GM12864 (cell line): ENCODE measurements at places on chromosomes 2 and 18.

- no peak for DNase-seq
These were observed 108.2 kb downstream of the GAREM1 start for GRCh38 chr18:32362484-32362883.

DNA sequence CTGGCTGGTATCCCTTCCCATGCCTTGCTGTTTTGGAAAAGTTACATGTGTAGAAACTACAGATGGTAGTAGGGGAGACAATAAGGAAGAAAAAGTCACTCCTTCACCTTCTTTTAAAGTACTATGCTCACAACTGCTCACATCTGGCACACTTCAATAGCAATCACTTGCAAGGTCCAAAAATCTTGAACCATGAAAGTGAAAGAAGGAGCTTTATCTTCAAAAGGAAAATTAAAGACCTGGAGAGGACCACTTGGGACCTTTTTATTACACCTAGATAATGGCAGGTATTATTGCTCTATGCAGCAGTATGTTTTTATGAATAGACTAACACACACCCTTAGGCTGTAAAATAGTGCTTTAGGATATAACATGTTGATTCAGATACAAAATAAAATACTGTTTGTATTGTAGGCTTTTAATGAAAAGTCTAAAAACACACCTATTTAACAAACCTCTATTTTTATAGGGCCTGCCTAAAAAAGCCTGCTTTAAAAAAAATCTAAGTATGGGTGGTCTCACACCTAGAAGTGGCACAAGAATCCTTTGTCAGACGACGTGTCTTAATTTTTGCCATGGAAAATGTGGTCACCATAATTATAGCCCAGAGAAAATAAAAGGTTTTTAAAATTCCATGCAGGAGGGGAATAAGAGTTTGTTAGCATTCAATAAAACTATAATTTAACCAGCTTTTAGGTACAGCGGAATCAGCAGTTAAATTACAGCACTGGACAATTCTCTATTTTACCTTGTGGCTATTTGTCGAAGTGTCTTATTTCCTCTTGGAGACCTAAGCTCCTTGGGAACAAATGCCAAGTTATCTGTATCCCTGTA lies 124.0 kb downstream of the BCL2 start:
- DNase-seq, result no peak

- DNase-seq, result no peak
These were observed at the start of gene CAVIN2 for GRCh38 chr2:191846515-191847476. Gene CAVIN2, minus strand, starts transcription at chr2:191847088. Its CDS starts 163 bp downstream, at chr2:191846925.

GRCh38 chr2:30611583-30611982 lies 164.5 kb downstream of the LCLAT1 start:
- no peak for DNase-seq

DNA sequence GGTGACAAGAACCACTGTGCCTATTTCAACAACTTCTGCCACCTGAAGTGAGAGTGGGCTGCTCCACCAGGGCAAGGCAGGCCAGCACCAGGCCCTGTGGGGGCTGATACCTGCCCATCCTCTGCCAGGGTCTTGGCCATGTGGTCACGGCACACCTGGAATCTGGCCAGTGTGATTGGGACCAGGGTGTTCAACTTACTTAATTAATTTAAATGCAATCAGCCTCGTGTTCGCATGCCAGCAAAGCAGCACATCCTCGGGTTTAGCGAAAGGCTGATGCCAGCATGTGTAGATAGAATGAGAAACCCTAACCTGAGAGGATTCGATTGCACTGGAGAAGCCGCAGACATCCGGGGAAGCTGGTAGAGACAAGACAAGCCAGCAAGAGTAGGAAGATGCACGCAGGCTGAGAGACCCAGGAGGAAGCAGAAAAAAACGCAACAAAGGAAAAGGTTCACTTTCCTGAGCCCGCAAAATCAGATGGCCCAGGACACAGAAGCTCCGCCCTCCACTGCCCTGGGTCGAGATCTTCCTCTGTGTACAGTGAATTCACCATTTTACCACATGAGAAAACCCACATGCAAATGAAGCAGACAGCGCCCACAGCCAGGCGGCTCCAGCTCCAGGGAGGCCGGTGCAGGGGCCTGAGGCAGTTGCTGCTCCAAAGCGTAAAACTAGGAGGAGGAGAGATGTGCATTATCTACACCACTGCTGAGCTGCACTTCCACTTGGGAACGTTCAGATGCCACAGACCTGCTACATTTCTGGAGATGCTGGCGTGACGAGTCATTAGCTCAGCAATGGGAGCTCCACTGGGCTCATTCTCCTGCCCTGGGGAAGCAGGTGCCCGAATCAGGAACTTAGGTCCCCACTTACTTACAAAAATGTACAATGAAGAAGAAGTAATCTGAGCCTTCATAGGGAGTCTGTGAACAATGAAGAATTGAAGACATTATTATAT lies 92.1 kb downstream of the TMEM18 start:
- no peak for DNase-seq

DNA sequence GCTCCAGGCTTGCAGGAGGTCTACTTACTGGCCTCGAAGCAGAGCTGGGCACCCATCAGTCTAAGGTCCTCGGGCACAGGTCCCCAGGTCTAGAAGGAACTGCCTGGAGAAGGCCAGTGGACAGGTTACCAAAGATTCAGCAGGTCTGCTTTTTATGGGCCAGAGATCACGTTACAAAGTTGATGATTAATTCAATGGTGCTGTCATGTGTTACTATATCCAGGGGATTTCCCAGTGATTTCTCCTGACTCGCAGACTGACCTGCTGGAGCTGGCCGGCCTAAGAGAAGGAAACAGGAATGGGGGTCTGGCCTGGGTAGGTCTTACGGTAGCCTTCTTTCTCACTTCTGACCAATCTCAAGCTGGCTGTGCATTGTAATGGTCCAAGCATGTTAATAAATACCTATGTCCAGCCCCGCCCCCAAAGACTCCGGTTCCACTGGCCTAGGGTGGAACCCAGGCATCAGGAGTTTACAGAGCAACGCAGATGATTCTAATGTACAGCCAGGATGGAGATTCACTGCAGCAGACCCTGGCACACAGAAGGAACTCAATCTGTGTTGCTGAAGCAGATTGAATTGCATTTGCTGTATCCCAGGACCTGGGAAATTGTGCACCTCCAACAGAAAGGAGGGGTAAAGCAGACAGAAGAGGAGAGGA lies at the start of gene NEURL3:
TSS of gene NEURL3 (minus strand) at position 127 of the 659 bp plus-strand sequence. CDS start at position 56, 71 bp downstream.
- no peak for DNase-seq

- no peak for DNase-seq
These were observed 81.3 kb downstream of the HS1BP3 start for GRCh38 chr2:20569464-20570223.

GRCh38 chr2:48725696-48726494 lies 29.6 kb downstream of the LHCGR start:
- no peak for DNase-seq

DNA sequence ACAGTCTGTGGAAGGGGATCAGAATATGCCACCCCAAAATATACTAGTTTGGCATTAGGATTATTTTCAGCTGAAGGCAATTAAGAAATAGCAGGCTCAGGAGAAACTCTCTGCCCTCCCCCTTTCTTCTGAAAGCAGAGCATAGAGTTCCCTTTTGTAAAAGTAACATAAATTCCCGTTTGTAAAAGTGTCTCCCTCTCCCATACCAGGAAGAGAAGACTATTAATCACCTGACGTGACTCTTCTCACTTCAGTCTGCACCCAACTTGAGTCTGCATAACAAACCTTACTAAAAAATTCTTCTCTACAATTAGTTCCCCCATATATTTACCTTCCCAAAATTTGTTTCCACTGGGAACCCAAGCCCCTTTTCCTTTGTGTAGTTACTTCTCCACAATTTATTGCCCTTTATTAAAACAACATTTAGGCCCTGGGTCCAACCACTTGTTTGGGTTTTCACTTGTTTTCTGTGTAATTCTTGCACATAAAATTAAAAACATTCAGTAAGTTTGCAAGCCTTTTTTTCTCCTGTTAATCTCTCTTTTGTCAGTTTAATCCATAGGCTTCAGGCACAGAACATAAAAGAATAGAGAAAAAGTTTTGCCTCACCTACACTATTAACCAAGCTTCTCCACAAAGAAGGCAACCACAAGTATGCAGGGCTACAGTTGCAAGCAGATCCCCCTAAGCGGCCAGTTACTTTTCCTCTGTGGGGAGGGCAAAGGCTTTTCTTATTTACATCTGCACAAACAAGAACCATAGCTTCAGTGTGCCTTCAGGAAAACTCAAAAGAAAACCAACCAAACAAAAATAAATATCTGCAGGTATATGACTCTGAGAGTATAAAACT lies 107.6 kb upstream of the MSH2 start:
- no peak for DNase-seq

DNA sequence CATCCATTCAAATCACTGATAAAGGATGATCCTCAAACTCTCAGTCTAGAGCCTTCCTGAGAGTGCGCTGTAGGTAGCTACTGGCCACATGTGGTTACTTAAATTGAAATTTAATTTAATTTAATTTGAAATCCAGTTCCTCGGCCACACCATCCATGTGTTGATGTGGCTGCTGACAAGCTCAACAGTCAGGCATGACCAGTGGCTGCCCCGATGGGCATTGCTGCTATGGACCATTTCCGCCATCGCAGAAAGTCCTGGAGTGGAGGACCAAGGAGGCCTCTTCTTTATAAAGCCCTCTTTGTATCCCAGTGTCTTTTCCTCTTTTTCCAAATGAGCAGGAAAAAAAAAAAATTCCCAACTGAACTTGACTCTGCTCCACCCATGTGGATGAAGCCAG lies 100.6 kb downstream of the HDAC4 start:
- no peak for DNase-seq

DNA sequence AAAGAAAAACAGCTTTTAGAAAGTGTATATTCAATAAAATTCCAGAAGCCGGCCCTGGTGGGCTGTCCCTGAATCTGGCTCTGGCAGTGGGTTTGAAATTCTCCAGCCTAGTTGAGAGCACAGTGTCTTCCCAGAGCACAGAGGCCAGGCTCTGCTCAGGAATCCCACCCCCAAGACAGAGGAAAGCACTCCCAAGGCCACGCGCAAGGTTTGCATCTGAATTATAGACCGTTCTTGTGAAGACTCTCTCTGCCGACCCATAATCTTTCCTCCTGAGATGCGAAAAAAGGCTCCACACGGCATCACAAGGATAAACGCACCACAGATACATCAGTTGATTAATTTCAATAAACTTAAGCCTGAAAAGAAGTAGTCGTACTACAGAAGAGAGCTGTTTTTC lies 342.2 kb downstream of the CMPK2 start:
- no peak for DNase-seq

DNA sequence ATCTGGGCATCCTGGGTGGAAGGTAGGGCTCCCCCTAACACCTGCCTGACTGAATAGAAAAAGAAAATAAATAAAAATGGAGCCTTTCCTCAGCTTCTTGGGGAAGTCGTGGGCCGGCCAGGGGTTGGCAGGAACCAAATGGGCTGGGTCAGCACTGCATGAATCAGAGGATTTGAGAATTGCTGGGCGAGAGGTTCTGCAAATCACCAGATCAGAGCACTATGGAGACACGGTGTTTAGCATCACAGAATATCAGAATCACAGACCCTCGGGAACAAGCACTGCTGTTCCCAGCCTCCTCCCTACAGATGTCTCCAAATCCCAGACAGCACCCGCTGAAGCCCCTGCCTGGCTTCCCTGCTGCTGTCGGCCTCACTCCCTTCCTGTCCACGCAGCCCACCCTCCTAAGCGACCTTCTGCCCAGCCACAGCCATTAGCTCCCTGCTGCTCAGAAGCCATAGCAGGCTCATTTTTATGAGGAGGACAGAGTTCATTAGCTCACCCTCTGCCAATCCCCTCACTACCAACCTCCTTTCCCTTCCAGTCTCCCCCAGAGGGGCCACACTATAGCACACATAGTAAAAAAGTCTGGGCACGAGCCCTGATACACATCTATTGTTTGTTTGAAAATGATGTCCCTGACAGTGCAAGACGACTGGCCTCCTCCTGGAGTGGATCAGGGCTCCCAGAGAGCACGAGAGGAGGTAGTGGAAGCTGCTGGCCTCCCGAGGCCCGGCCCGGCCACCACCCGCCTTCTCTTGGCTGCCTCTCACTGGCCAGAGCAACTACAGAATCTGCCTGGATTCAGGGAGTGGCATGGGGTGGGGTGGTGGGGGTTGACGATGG lies 64.6 kb upstream of the TAF1B start:
- no peak for DNase-seq

DNA sequence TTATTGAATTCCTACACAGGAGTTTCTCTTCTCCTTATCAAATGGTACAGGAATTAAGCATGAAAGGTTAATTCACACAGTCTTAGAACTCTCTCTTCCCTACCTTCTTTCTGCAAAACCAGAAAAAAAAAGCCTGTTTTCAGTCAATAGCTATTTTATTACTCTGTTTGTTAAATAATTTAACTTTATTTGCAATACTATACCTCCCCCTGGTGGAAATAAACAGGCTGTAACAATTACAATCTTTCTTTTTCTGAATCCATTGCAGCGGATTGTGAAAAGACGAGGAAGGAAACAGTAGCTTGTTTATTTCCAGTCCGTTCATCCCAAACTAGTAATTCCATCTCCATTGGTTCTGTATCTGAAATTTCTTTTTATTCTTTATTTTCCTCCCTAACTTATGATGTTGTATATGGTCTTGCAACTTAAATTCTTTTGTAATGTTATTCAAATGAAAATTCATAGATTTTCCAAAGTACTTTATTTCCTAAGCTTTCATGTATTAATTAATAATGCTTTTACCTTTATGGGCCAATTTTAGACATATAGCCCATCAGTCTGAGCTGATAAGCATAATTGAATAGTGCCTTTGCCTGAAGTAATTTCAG lies 165.2 kb downstream of the SH3BP4 start:
- no peak for DNase-seq

- no peak for DNase-seq
These were observed 302.9 kb downstream of the LRRTM1 start for GRCh38 chr2:80001701-80002101.

GRCh38 chr2:23806201-23806600 lies 120.7 kb downstream of the ATAD2B start:
- no peak for DNase-seq

DNA sequence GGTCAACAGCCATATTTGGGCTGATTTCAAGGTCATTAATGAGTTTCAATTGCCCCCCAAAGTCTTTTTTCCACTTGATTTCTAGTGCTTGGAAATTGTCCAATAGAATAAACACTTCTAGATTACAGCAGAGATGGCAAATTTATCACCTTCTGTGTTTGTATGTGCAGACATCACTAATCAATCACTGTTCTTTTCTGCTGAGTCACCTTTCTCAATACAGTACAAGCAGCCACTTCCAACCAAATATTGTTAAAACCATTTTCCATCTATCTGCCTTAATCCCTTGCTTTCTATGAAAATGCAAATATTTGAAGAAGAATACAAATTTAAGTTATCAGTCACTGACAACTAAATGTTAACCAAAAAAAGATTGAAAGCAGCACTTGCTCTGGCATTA lies 40.2 kb upstream of the ZNF521 start:
- DNase-seq, result no peak

- no peak for DNase-seq
These were observed 208.1 kb upstream of the KLHL14 start for GRCh38 chr18:32980896-32981295.

- no peak for DNase-seq
These were observed 577 bp upstream of the GLI2 start for GRCh38 chr2:120734930-120735651.

DNA sequence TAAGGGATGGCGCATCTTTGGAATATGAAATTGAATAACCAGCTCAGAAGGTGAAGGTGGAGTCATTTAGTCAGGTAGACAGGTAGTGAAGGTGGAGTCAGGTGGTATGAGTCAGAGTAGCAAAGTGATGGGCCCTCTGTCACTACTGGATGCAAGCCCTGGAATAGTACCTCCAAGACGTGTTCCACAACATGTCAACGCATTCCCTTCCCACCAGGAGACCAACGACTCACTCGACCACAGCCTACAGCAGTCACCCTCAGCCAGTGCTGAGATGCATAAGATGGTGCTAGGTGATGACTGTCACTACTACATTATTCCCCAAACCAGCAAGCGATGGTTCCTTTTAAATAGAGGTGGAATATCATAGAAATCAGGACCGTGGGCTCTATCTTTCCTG lies 6.8 kb downstream of the CPLX4 start:
- no peak for DNase-seq

GRCh38 chr2:186554850-186555671 lies 34.8 kb upstream of the ITGAV start:
- DNase-seq, result no peak
